ENCODE measurements at places on chromosomes 2 and 18.

- no peak for DNase-seq
These were observed 79.7 kb downstream of the BCL2L11 start for GRCh38 chr2:111200333-111200881.

DNA sequence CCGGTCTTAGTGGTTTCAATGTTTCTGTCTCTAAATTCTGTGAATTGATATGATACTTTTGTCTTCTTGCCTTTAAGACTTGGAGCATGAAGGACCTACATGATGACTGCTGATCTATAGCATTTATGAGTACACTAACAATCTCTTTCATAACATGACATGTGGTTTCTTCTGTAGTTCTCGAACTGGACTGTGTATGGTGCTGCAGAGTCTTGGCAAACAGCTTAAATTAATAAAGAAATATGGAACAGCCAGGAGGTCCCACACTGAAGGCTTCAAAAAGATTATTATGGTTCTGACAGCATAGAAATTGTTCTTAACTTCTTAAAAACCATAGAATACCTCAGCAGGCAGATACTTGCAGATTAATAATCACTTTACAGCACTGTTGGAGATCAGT lies 145.0 kb downstream of the DCC start:
- no peak for DNase-seq

DNA sequence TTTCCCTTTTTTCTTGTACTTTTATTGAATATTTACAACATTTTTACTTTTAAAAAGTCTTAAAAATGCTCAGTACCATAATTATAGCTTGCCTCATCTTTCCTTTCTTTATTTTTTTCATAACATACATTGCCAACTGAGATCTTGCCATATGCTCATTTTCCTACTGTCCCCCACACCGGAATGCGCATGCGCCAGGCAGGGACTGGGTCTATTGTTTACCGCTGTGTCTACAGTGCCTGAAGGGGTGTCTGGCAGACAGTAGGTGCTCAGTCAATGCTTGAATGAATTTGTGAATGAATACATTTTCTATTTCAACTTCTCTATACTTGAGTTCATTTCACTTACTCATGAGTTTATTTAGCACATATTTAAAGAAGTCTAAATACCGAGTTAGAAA lies 158.0 kb downstream of the CYP26B1 start:
- DNase-seq, result no peak

GRCh38 chr18:67496469-67496868 lies 20.1 kb downstream of the DSEL start:
- DNase-seq, result no peak

DNA sequence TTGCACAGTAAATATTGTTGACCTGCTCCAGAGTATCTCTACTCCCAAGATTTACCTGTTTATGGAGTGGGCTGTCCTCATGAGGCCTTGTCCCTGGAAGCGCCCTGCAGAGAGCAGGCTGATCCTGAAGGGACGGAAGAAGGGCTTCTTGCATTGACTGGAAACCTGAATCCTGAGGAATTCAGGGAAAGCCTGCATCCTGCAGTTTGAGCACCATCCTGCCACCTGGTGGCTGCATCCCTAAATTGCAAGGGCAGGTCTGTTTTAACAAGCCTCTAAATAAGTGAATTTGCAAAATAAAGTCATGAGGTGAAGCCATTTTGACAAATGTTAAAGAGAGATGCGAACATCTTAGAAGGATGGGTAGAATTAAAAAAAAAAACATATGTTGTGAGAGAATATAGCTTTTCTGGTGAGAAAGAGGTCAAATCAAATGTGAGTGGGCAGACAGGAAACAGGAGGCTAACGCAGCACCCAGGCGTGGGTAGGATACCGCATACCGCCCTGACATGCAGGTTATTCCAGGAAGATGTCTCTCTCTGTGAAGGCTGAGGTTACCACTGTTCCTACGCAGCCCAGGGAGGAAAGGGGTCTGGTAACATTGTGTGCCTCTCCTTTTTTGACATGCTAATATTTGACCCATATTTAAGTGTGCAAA lies 754.9 kb downstream of the RNF144A start:
- peak; percentile 4 for DNase-seq

DNA sequence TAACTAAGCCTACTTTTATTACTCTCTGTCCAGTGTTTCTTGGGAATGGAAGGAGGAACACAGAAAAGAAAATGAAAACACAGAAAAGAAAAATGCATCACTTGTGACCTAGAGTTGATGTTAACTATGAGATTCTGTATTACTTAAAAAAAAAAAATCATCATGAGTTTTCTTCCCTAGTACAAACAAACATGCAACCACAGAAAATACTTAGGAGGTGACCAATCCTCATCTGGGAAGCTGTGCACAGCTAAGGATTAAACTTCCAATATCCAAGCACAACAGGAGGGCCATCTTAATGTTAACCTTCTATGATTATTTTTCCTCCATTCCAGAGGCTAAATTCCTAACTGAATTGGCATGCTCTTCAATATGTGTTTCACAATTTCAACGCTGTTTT lies 1140.4 kb downstream of the LRP1B start:
- DNase-seq, result no peak

GRCh38 chr2:239910851-239911640 lies 114.1 kb downstream of the NDUFA10 start:
- DNase-seq, result no peak

- no peak for DNase-seq
These were observed 95.6 kb downstream of the DYM start for GRCh38 chr18:49364821-49365220.

GRCh38 chr2:220569112-220569897 lies 941.9 kb downstream of the SLC4A3 start:
- no peak for DNase-seq

GRCh38 chr2:184091456-184091855 lies 506.9 kb upstream of the ZNF804A start:
- DNase-seq, result no peak

DNA sequence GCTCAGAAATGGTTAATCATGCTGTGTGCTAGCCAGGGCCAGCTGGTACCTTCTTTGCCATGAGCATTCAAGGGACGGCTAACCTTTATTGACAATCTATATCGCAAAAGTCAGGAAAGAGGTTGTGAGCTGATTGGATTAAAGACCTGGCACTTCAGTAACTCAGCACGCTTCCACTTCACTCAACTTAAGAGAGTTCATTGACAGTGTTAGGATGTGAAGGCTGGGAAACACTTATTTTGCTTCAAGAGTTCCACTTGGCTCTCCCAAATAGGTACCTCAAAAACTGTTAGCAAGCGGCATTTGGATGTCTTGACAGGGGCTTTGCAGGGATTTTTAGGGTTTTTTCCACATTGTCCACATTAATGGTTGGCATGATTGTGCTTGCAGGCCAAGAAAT lies 25.1 kb upstream of the TXNDC2 start:
- DNase-seq, result no peak

DNA sequence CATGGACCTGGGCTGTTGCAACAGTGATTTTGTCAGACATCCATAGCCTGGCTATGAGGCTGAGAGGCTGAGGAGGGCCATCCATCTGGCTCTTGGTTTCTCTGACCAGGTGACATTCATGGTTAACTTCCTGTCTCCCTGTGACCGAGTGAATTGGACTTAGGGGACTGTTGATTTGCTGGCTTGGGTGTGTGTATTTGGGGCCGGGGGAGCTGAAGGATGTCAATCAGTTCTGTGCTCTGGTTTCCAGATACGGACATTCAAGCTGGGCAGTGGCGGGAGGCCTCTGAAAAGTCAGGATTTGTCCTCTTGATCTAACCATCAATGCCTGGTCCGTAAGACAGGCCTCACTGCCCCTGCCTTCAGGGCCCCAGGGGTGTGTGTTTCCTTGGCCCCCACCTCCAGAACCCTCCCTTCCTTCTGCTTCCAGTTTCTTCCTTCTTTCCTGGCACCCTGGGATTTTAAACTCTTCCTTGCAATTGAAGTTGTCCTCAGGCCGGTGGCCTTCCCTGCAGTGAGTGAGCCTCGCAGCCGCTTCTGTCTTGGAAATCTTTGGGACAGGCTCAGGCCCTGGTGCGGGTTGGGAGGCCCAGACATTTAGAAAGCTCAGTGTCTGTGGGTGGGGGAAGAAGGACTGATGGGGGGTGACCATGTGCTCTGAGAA lies 54.7 kb upstream of the HAAO start:
- no peak for DNase-seq

DNA sequence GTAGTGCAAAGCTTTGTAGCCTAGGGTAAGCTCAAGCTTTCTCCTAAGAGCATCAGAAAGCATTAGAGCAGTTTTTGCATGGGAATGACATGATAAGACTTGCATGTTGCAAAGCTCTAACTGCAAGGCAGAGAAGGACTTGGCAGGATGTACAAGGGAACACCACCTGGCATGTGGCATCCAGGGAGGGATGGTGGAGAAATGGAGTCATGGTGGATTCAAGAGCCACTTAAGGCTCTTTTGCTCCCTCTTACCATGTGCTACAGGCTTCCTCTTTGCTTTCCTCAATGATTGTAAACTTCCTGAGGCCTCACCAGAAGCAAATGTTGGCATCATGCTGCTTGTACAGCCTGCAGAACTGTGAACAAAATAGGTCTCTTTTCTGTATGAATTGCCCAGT lies 266.0 kb downstream of the GLI2 start:
- DNase-seq, result no peak

- DNase-seq, result no peak
These were observed 352.7 kb upstream of the SLC39A10 start for GRCh38 chr2:195304310-195304709.

- DNase-seq, result no peak
These were observed 11.0 kb downstream of the ITGA4 start for GRCh38 chr2:181467966-181468707.

DNA sequence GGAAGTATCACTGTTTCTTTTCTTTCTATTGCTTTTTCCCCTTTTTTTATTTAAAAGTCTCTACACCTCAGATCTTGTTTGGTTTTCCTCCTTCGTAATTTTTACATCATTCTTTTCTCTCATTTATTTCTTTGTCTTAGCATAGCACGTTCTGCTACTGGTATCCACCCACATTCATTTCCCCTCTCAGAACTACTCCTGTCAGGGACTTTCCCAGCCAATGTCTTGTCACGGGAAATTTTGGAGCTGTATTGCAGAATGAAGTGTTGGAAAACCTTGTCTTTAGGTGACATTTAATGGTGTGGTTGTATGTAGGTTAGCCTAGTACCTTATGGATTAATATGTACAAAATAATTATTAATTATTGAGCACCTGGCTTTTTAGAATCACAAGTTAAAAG lies 34.0 kb downstream of the TTLL4 start:
- DNase-seq, result no peak

- no peak for DNase-seq
These were observed 60.1 kb upstream of the TUBA3E start for GRCh38 chr2:130258356-130258755.

GRCh38 chr2:146870691-146871090 lies 974.1 kb upstream of the ACVR2A start:
- no peak for DNase-seq

- no peak for DNase-seq
These were observed 381.2 kb downstream of the MBD2 start for GRCh38 chr18:53843113-53843760.

GRCh38 chr18:48798334-48799245 lies 152.2 kb downstream of the SMAD7 start:
- DNase-seq, result no peak

DNA sequence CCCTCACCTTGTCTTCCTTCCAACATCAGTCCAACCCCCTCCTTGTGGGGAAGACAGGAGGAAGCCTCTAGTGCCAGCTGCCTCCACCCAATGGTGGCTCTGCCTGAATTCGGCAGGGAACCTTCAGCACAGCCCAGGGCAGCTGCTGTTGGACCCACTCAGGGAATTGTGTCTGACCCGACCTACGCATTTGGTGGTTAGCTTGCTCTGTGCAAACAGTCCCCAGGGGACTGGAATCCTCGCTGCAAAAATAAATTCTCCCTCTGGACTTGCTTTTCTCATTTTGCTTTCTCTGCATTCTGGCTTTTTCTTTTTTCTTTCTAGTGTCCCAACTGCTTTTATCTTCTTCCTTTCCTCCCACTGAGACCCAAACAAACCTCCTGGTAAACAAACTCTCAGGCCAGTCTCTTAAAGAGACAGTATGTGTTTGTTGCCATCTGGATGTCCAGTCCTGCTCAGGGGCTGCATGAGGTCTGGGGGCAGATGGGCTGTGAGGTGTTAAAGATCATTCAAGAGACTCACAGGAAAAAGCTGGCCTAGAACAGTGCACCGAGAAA lies 137.7 kb upstream of the HAAO start:
- no peak for DNase-seq

GRCh38 chr2:43818761-43819160 lies 19.9 kb downstream of the ABCG5 start:
- no peak for DNase-seq

DNA sequence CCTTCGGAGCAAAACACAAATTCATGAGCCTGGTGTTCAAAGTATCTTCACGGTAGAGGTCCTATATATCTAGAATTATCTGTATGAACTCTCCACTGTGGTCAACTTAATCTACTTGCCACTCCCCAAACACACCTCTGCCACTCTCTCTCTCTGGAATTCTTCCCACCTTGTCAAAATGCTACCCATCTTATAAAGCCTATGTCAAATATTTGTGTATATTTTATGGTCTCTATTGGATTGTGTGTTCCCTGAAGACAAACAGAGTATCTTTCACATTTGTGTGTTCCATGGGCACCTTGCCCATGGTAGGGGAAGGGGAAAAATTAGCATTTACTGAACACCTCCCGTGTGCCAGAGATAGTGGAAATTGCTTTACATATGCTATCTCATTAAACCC lies 83.2 kb upstream of the ATL2 start:
- DNase-seq, result no peak

GRCh38 chr18:58851856-58852255 lies 12.8 kb upstream of the ZNF532 start:
- DNase-seq, result no peak

GRCh38 chr18:24990671-24991134 lies 361.3 kb downstream of the ZNF521 start:
- no peak for DNase-seq

DNA sequence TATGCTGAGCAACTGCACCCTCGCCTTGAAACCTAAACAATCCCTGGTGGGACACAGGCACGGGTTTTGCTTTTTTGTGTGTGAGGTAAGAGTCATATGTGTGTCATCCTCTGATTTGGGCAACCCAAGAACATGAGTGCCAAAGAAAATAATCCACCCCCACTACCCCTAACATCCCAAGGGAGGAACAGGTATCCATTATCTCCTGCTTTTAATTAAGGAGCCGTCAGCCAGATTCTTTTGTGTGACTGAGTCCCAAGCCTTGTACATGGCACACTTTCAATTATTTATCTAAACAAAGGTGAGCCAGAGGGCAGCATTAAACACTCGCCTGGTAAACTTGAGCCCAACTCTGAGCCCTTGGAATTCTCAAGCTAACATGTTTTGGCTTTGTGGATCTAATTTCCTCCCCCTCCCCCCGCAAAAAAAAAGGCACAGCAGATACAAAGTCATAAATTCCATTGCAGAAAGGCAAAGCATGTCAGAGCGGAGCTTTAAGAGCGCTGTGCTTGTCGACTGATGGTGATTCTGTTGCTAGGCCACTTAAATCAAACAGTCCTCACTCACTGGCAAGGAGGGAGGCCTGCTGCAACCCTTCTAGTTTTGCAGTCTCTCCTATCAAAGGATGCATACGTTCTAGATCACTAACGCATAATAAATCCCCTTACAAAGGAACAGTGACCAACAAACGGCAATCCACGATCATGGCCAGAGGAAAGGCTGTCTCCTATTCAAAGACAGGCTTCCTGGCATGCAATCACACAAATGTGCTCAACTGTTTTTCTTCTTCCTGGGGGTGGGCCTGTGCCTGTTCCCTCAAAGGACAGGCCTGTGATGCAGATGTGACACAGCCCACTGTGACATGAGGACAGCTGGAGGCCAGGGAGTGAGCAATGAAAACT lies 143.5 kb upstream of the LMAN1 start:
- no peak for DNase-seq

- DNase-seq, result no peak
These were observed at the start of gene COBLL1 for GRCh38 chr2:164841719-164842623. COBLL1 (minus strand) TSS chr2:164841823; CDS start chr2:164841196, 627 bp downstream.

All from effector CD4-positive, alpha-beta T cell (primary cell).